ENCODE measurements at places on chromosomes 6 and 20. TPM values are rescaled to one million over a fixed set of nuclear protein-coding genes. Genes with fewer than 3 reads are reported as not detected.

LRRN4 gene
- not detected for total RNA-seq

- no peak for DNase-seq
These were observed 51.3 kb downstream of the GCLC start for GRCh38 chr6:53493635-53494025.

- DNase-seq, result no peak
These were observed 148.6 kb upstream of the EXOC2 start for GRCh38 chr6:841569-841968.

- DNase-seq, result no peak
These were observed 49.1 kb downstream of the NCOA7 start for GRCh38 chr6:125839879-125840278.

- no peak for DNase-seq
These were observed 25.5 kb downstream of the PDE10A start for GRCh38 chr6:165637586-165637985.
